Stimulated activated CD4-positive, alpha-beta T cell treated with anti-CD3 and anti-CD28 coated beads, Interleukin-4, amount 100 ng/mL, for 1 hour (primary cell): ENCODE measurements at places on chromosomes 2 and 18.

DNA sequence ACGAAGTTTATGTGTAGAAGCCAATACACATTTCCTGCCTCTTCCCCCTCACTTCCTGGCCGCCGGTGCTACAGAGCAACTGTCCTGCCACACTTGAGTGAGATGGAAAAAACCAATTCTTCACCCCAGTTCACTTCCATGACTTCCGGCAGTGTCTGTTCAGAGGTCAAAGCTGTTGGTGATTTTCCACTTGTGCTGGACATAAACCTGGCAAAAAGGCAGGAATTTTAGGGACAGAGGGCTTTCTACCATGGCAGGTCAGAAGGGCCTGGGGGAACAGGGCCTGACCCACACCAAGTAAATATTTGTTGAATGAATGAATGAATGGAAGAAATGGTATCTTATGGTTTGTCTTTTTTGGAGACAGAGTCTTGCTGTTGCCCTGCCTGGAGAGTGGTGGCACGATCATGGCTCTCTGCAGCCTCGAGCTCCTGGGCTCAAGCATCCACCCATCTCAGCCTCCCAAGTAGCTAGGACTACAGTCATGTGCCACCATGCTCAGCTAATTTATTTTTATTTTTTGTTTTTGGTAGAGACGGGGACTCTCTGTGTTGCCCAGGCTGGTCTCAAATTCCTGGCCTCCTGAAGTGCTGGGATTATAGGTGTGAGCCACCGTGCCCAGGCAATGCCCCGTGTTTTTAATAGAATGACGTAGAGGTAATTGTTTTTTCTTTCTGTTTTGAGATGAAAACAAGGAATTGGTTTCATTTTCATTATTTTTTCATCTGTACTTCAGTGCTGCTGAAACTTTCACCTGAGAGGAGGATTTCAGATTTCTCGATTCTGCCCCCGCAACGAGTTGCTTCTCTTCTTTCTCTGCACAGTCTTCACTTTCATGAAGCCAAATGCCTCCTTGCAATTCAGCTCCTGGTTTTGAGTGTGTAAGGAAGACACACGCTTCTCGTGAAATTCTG lies 48.0 kb upstream of the LPIN2 start:
- peak; percentile 49 for DNase-seq

DNA sequence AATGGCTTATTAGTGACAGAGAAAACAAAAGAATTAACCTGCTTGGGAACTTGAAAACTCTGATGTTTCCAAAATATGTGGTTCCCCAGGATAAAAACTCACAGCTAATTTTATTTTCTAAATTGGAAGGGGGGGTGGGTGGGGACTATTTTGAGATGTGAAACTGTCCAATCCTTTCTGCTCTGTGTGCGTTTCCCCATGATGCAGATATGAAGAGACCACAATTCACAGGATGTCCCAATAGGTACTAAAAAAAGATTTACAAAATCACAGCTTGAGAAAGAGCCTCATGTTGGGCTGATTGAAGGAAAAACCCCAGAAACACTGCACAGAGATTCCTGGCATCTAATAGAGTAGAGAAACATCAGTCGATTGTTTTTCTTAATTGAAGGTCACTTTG lies 273.2 kb downstream of the ARHGAP15 start:
- DNase-seq: no peak

- DNase-seq: no peak
Measured at GRCh38 chr2:144146876-144147275, 373.0 kb downstream of the ZEB2 start.

- DNase-seq: peak; percentile 8
Measured at GRCh38 chr2:171523088-171524017, 1.1 kb downstream of the CYBRD1 start.

DNA sequence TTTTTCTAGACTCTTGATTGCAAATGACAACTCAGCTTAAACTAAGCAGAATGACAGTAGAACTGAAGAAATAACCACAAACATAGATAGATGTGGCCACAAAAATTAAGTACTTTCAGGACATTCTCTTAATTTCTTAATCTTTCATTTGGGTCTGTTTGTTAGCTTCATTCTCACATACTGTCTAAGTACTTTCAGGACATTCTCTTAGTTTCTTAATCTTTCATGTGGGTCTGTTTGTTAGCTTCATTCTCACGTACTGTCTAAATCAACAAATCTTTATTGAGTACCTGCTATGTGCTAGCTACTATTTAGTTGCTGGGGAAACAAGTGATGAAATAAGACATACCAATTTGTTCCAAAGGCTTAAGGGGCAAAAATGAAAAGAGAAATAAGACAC lies 35.1 kb downstream of the FAM117B start:
- DNase-seq: no peak

- no peak for DNase-seq
Measured at GRCh38 chr2:36329746-36330472, 25.7 kb upstream of the CRIM1 start.

GRCh38 chr2:195984923-195985726 lies 83.5 kb downstream of the DNAH7 start:
- DNase-seq: no peak

DNA sequence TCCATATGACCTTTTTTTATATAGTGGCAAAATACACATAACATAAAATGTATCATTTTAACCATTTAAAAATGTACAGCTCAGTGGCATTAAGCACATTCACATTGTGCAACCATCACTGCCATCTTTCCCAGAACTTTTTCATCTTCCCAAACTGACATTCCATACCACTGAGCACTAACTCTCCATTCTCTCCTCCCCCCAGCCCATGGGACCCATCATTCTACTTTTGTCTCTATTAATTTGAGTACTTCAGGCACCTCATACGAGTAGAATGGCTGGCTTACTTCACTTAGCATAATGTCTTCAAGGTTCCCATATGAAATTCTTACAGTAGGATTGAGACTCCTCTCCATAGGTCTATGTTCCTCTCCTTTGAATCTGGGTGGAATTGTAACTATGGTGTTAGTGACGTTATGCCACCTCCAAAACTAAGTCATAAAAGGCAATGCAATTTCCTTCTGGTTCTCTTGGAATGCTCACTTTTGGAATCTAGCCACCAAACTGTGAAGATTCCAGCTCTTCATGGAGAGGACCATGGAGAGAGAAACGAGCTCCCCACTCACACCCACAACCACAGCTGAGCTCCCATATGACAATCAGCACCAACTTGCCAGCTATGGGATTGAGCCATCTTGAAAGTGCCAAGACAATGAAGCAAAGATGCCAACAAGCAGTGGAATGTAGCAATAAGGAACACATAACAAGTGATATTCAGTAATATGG lies 9.8 kb upstream of the DNAJC27 start:
- DNase-seq: no peak

GRCh38 chr18:6406075-6406909 lies 8.4 kb downstream of the L3MBTL4 start:
- no peak for DNase-seq

DNA sequence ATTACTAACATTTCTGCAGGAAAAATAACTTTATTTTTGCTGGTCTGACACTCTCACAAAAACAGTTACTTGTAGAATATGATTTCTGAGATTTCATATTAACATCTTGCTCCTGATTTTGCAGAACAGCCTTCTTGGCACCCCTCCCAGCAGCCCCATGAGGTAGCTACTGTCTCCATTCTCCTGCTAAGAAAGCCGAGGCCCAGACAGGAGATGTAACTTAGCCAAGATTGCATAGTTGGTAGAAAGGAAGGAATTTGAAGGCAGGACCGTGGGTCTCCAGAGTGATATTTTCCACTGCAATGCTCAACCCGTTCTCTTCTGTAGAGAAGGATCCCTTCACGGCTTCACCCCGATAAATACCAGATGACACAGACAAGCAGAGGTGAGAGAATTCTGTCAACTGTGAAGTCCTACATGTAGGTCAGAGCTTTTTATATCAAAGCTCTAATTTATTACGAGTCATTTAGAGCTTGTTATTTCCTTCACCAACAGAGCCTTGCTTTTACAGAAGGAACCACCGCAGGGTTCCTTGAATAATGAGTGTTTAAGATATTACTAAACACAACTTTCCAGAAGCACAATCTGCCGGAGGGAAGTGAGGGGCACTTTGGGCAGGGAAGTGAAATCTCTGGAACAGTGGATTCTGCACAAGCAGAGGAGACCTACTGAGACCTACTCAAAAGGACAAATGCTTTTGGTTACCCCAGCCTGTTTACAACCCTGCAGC lies 48.0 kb upstream of the MYCN start:
- no peak for DNase-seq

DNA sequence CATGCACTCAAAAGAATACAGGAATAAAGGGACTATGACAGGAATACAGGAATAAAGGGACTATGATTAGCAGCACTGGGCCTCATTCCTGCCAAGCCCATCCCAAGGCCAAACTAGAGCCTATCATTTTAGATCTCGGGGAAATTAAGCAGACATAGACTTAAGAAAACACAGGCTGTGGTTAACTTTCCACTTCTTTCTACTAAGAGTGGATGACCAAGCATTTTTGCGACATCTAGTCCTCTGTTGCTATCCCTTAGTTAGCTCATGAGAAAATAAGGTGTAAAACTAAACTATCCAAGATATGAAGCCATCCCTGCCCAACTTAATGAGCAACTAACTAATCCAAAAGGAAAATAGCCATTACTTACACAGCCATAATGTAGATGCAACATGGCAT lies 5.9 kb downstream of the LYPD1 start:
- DNase-seq: no peak

DNA sequence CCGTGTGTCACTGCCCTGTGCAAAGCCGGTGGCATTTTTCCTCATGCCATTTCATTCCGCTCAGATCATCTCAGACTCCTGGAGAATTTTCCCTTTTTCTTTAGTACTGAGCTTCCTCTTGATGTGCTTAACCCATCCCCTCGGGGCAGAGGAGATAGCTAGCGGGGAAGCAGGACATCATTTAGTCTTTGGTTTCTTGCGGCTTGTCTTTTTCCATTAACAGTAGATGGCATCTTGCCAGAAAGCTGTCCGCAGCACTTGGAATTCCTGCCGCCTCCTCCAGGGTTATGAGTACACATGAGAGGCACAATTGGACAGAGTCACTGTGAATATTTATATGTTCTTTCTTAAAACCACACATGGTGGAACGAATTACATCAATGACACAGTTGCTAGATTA lies 226.6 kb downstream of the ALPK2 start:
- DNase-seq: no peak
